Kidney epithelial cell (primary cell): ENCODE measurements at places on chromosomes 4 and X. TPM values are rescaled to one million over a fixed set of nuclear protein-coding genes. Genes with fewer than 3 reads are reported as not detected.

The SYTL4 gene
- total RNA-seq: 3.2 and 3.3 TPM in 2 replicates

The SLIT2 gene
- 4.0 and 6.0 TPM in 2 replicates for total RNA-seq

The INTS6L gene
- total RNA-seq: 3.0 and 3.5 TPM in 2 replicates

GRCh38 chr4:138003248-138003647 is 238.9 kb downstream of the SLC7A11 start:
- DNase-seq: no peak

- no peak for DNase-seq
Measured at GRCh38 chr4:184628103-184628502, 21.1 kb downstream of the CASP3 start.

DNA sequence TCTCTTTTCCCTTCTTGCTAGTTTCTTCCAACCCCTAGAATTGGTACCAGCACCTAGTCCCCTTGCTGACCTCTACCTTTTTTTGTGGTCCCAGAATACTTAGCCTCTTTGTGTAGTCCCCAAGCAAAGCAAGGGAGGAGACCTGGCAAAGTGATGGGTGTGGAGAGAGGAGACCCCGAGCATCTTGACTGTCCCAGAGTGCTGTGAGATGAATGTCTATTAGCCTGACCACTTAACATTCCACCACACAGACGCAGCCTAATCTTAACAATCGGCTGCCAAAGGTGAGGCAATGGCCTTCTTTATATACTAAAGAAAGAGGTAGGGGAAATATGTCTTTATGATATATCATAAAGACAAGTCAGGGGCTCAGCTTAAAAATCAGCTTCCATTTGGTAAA is 55.9 kb downstream of the TRIM2 start:
- DNase-seq: no peak

DNA sequence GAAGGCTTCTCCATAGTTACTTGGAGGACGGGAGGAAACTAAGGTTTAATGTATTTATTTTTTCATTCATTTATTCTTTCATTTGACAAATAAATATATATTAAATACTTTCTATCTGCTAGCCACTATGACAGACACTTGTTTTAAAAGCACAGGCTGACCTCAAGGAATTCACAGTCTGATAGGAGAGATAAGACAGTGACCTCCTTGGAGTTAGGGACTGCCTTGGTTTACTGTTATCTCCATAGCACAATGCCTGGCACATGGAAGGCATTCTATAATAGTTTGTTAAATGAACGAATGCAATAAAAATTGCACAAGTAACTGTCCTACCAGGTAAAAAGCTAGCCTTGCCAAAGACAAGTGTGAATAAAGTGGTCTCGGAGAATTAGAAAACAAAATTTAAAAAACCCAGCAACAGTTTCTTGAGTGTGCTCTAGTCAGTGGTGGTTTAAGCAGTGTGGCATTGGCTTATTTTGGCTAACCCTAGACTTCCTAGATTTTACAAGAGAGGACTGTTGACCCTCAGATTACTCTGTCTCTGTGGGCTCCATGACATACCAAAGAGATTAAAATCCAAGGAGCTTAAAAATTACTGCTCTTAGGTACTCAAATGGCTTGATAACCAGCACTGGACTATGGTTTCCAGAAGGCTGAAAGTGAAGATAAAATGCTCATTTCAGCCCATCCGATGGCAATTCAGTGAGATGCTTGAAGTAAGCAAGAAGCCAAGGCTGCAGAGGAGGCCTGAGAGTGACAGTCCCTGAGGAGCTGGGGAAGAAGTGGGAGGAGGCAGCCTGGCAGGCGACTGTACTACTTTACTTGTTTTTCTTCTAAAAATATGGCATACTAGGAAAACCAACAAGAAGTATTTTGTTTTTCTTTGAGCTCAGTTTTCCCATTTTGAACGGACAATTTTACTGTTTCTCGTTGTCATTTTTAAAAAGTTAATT is 9.6 kb downstream of the AFP start:
- no peak for DNase-seq

DNA sequence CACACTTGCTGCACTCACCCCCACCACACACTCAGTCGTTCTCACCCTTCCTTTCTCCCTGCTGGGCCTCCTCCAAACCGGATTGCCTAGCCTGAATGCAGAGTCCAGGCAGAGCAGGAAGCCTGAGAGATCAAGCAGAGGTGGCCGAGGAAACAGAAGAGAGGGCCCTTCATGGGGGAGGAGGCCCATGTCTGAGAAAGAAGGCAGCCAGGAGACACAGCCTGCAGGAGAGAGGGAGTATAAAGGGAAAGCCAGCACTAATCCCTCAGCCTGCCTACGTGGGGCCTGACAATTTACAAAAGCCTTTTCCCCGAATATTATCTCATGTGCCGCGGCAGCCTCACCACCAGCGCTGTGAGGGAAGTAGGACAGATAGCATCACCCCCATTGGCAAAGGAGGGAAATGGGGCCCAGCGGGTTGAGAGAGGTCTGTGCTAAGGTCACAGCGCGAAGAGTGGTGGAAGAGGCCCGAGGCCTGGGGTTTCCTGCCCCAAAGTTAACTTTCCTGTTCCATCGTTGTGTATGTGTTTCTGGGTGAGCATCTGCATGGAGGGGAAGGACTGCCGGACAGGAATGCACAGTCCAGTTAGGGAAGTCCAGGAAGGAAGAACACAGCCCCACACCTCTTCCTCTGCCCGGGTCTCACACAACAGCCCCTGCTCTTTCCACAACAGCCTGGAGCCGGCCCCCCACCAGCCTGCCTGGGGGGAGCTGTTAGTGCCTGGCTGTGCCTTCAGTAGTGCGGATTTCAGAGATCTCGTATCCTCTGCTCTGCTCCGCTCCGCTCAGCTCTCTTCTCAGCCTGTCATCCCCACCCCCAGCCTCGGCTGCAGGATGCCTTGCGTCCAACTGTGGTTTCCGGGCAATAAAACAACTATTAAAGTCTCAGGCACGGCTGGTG is 50.9 kb upstream of the BCOR start:
- DNase-seq: no peak

DNA sequence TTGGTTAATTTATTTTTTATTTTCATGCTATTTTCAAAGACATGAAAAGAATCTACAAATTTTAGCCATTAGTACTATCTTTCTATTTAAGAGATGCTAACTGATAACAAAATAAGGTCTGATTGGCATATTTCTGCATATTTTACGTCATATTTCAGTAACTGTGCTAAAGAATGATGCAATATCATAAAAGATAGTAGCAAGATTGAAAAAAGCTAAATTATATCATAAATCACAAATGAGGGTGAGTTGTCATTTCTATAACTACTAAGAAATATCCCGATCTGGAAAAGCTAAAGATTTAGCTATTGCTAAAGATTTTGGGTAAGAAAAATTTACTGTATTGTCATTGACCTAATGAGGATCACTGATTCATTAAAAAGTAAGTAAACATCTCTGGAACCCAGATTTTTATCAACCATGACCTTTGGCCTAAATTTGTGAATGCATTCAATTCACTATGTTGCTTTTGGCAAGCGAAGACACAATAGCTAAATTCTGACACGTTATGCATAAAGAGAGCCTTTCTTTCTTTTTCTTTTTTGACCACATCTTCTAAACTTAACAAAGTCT is 103.6 kb downstream of the HPGD start:
- no peak for DNase-seq

GRCh38 chr4:141248029-141248428 is 27.3 kb downstream of the ZNF330 start:
- no peak for DNase-seq

- DNase-seq: no peak
Measured at GRCh38 chrX:475926-476723, 89.4 kb upstream of the PPP2R3B start.

DNA sequence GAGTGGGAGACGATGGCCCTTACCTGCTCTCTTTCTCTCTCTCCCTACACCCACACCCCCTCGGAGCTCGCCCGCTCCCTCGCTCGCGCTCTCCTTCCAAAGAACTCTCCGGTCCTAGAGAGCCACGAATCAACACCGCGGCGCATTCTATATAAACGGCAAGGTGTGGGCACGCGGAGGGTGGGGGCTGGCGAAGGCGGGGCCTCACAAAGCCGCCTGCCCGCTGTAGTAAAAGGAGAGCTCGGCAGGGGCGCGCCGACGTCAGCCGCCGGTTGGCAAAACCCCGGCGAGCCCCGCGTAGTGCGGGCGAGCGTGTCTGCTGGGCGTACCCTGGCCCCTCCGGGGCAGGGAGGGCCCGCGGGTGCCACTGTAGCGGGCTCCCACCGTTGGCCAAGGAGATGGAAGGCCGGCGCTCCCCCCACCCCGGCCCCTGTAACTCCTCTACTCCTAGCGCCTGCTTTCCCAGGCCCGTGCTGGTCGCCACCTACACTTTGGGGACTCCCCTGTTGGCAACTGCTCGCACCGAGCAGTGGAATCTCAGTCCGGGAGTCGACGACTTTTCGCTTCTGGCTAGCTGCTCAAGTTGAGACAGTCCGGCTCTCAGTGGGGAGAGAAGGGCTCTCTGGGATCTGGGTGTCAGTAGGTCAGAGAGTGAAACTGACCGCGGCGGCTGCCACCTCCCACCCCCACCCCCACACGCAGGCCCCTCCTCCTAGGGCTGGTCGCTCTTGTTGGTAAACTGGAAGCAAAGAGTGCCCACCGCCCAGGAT is 325.5 kb upstream of the F9 start:
- no peak for DNase-seq
